ENCODE measurements at places on chromosomes 6 and 20.

DNA sequence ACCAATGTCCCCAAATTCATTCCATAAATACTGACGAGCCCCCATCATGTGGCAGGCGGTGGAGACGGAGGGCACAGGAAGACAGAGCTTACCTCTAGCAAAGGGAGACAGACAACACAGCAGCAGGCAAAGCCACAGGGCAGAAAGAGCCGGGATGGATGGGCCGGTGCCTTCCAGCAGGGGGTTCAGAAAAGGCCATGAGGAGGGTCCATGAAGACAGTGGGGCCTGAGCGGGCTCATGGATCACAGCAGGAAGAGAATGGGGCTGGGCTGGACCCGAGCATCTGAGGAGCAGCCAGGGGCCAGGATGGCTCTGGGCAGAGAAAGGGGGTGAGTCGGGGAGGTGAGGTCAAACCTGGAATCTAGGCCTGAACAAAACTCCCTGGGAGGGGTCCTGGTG, 42.0 kb downstream of the PREX1 start:
- DNase-seq: no peak

DNA sequence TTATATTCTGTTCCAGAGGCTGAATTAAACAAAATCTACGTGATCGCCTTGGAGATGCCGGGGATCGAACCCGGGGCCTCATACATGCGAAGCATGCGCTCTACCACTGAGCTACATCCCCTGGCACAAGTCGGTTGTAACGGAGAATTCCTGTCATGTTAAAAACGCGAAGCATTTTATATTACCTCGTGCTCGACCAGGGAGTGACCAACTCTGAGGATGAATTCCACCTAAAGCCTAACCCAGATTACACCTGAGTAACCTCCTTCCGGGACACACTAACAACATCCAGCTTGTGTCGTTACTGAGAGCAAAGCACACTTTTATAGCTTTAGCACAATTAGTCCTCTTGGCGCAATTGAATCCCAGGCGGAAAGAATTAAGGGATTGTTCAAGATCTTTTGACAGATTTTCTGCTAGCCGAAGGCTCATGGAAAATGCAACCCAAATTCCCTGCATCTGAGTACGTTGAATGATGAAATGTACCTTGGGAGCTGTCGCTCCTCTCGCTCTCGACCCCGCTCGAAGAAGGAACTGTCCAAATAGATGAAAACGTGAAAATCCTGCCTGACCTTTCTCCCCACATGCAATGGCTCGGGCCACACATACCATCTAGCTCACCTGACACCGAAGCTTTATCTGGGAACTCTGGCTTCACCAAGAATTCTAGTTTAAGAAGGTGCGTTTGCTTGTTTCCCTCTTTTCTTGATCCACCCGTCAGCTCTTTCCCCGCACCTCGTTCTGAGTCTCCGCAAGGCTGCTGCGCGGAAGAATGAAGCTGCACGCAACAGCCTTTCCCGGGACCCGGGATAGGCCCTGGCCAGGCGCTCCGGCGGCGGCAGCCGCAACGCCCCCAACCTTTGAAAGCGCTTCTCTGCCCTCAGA, 148.3 kb downstream of the GPX5 start:
- DNase-seq: no peak

DNA sequence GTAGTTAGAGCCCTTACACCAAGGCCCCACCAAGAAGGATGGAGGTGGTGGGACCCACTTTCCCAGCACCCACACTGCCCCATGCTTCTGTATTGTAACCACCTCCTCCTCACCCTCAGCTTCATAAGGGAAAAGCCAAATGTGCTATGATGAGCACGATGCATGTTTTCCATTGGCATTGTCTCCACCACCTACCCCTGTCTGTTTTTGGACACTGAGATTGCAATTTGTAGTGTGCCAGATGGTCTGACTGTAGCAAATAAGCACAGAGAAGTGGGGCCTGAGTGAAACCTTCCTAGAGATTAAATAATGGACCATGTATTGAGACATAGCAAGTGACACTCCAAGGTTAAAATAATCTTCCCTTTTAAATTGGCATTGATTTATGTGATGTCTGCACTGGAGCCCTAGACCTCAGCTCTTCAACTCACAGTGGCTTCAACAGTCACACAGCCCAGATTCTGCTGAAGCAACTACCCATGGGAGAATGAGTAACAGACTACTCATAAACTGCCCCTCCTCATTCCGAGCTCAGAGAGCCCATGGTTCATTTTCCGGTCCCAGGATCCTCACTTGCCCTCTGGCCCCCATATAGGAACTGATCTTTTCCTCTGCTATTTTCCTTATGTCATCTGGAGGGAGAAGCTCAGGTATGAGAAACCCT, 177.9 kb downstream of the COL9A1 start:
- no peak for DNase-seq

GRCh38 chr6:100202417-100203194, 208.6 kb upstream of the MCHR2 start:
- DNase-seq: no peak

GRCh38 chr6:36314221-36315014, 22.3 kb downstream of the BNIP5 start:
- no peak for DNase-seq

- no peak for DNase-seq
Observed at GRCh38 chr6:23403460-23403859, 722.6 kb upstream of the NRSN1 start.

GRCh38 chr6:33621711-33622388, 728 bp downstream of the ITPR3 start:
- DNase-seq: no peak

DNA sequence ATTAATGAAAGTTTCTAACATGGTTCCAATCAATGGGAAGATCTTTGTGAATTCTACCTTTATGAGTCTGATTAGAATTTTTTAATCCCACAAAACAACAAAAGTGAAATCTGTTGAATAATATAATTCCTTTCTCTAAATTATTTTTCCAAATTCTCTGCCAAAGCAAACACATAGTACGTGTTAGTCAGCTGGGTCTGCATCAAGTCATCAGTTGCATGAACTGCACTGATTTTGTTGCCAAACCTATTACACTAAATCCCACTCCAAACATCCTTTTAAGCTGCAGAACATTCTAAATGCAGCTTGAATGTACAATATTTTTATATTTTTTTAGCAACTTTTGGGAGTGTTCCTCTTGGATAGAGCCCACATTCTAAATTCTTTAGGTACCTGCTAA, 199.0 kb upstream of the HSF2 start:
- DNase-seq: no peak

DNA sequence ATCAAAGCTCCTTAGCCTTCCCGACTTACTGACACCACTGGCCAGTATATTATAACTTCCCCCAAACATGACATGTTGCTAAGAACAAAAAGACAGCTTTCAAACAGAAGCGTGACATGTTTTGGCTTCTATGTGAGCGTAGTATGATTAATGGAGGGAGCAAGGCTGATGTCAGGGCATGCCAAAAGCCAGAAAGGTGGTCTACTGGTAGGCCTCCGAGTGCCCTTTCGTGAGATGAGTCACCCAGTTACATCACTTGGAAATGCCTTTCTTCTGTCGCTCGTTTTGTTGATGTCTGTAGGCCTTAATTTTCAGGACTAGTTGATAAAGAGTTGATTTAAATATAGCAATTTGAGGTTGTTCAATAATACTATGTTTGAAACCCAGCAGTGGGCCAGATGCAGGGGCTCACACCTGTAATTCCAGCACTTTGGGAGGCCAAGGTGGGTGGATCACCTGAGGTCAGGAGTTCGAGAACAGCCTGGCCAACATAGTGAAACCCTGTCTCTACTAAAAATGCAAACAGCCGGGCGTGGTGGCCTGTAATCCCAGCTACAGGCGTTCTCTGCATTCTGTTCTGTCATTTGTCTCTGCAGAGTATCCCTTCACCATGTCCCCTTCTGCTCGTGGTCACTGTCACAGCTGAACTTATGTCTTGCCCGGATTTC, 53.3 kb downstream of the CNKSR3 start:
- DNase-seq: no peak

DNA sequence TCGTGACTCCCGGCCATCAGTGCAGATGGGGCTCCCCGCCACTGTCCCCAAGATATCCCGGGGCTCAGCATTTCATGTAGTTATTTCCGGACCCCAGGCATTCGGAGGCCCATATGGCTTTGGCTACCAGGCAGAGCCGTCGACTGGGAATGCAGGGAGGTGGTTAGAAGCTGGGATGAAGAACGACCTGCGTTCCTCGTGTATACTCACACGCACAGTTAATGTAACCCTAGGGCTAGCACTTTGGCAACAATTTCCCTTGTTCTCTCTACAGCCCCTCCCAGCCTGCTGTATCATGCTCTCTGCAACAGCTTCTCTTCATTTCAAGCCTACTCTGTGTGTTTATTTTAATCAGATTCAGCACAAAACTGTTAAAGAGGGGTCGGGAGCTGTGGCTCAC, 240.4 kb downstream of the MYLK4 start:
- no peak for DNase-seq

DNA sequence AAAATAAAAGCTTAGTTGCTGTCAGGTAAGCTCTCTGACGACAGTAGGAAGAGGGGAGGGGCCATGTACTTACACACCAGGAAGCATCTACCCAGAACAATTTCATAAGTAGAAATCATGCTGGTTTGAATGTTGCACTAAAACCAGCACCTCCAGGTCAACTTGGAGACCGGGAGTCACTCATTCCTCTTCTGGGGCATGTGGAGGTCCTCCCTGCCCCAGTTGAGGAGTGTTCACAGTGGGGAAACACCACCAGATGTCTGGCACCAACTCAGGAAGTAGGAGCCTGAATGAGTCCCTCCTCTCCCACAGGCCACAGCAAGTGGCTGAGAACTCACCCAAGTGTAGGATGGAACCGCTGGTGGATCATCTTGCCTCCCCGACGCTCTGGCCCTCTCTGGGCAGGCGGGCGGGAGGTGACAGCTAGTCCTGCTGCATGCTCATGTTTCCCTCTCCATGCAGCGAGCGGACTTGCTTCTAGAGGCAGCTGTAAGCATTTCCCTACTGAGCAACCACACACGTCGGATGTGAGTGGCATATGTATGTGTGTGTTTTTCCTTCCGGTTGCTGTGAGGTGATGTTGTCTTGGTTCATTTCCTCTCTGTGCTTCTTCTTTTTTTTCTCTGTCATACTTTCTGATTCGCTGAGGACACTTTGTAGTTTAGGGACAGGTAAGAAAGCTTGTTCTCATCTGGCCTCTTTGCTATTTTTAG, 149.5 kb upstream of the NEDD9 start:
- DNase-seq: no peak

GRCh38 chr6:151001387-151002056, 136.0 kb downstream of the MTHFD1L start:
- no peak for DNase-seq

- DNase-seq: no peak
Observed at GRCh38 chr20:8073024-8073832, 53.7 kb upstream of the TMX4 start.

DNA sequence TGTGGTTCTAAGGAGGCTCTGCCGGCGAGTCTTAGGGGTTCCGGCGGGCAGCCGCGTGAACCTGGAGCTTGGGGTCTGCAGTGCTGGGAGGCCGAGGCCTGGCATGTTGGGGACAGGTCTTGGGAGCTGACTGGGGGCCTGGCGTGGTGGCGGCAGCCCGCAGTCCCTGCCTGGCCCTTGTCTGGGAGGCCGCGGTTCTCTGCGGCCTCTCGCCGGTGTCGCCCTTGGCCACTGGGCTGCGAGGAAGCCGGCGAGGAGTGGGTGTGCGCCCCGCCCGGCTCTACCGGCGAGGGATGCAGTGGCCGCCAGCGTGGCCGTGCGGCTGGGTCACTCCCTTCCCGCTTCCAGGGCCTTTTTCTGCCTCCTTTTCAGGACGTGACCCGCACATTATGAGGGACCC, 36.3 kb downstream of the IGF2R start:
- no peak for DNase-seq

DNA sequence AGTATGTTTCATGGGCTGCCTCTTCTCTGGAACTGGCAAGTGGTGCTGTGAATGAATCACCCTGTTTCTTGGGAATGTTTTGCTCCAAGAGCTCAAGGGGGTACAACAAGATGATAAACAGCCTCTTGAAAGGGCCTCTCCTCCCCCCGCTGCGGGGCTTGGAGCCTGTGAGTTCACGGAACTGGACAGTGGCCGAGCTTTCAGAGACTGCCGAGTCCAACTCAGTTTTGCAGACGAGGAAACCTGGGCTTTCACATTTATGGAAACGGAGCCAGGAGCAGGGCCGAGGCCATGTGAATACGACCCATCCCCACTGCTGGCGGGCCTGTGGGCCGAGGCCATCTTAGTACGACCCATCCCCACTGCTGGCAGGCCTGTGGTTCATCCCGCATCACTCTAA, 18.2 kb upstream of the SRC start:
- no peak for DNase-seq

- no peak for DNase-seq
Observed at GRCh38 chr20:4729265-4729664, 7.6 kb downstream of the PRND start.
